ENCODE measurements at places on chromosomes 4 and X.

DNA sequence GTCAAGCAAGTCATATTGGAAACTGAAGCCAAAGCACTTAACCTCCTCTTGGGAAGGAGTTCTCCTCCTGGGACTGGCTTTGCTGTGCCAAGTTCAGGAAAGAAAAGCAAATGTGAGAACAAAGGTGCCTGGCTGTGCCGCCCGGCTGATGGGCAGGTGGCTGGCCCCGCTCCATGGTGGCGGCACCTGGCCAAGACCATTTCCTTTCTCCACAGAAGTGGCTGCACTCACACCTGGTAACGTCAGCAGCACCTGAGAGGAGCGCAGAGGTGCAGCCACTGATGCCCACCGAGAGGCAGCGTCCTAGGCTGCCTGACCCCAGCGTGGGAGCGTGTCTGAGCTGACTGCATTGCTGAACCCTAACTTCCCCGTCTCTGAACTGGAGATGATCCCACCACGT lies 54.3 kb downstream of the DCTD start:
- no peaks in the 10 kb centered on the region for H3K27me3 ChIP-seq
- H3K4me1 ChIP-seq = no peaks in the 10 kb centered on the region
- no peak overlapping the region for H3K4me3 ChIP-seq
- H3K27ac ChIP-seq = no peak overlapping the region

DNA sequence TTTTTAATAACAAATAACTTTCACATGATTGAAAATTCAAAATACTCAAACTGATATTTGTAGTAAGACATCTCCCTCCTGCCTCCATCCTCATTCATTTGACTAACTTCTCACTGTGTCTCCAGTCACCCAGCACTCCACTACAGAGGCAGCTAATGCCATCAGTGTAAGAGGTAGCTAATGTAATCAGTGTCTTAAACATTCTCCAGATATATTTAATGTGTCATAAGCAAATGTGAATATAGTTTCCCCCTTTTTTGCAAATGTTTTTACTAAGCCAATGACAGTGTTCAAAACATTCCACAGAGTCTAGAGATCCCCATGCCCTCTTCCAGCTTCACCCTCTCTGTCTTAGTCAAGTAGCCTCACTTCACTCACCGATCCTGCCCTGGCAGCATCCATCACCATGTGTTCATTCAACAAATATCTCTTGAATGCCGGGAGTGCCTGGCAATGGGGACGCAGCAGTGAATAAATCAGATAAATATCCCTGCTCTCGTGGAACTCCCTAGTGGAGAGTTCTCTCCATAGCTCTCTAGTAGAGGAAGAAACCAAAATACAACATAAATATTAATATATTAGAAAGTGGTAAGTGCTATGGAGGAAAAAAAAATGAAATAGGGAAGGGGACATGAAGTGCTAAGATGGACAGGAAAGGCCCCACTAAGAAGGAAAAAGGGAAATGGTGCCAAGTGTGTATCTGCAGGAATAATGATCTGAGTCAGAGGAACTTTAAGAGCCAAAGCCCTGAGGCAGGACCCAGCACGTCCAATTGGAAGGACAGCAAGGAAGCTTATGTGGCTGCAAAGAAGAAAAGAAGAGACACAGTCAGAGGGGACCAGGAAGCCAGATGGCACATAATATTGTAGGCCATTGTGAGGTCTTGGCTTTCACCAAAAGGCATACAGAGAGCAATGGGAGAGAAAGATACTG lies 18.7 kb downstream of the SCFD2 start:
- H3K27me3 ChIP-seq = no peaks in the 10 kb centered on the region
- H3K27ac ChIP-seq = no peak overlapping the region
- no peak for DNase-seq
- H3K4me3 ChIP-seq = no peak overlapping the region

GRCh38 chr4:98181809-98182208 lies 38.5 kb upstream of the STPG2 start:
- no peak overlapping the region for H3K4me3 ChIP-seq
- H3K36me3 ChIP-seq = no peaks in the 10 kb centered on the region
- no peak for DNase-seq
- no peaks in the 10 kb centered on the region for H3K27me3 ChIP-seq

- H3K4me1 ChIP-seq = no peaks in the 10 kb centered on the region
- no peak overlapping the region for H3K4me3 ChIP-seq
- no peak for DNase-seq
- no peak overlapping the region for H3K27ac ChIP-seq
- no peaks in the 10 kb centered on the region for H3K36me3 ChIP-seq
- no peaks in the 10 kb centered on the region for H3K27me3 ChIP-seq
Measured at GRCh38 chr4:5184606-5185005, 133.3 kb downstream of the STK32B start.

DNA sequence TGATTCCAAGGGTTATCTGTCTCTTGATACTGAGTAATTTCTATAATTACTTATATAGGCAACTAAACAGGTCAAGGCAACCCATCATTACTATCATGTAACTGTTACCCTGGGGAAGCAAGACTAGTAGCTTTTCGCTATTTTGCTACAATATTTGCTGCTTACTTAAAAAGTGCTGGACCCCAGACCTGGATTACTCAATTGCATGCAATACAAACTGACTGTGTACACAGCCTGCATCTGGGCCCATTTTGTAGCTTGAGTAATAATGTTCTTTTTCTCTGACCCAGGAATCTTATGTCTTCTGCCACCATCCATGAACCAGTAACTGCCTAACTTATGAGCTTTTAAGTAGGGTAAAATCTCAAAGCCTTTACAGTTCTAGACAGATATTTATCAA lies 53.4 kb downstream of the CNOT6L start:
- no peaks in the 10 kb centered on the region for H3K27me3 ChIP-seq
- no peaks in the 10 kb centered on the region for H3K4me1 ChIP-seq
- H3K36me3 ChIP-seq = peaks cover 9% of the 10 kb centered on the region

DNA sequence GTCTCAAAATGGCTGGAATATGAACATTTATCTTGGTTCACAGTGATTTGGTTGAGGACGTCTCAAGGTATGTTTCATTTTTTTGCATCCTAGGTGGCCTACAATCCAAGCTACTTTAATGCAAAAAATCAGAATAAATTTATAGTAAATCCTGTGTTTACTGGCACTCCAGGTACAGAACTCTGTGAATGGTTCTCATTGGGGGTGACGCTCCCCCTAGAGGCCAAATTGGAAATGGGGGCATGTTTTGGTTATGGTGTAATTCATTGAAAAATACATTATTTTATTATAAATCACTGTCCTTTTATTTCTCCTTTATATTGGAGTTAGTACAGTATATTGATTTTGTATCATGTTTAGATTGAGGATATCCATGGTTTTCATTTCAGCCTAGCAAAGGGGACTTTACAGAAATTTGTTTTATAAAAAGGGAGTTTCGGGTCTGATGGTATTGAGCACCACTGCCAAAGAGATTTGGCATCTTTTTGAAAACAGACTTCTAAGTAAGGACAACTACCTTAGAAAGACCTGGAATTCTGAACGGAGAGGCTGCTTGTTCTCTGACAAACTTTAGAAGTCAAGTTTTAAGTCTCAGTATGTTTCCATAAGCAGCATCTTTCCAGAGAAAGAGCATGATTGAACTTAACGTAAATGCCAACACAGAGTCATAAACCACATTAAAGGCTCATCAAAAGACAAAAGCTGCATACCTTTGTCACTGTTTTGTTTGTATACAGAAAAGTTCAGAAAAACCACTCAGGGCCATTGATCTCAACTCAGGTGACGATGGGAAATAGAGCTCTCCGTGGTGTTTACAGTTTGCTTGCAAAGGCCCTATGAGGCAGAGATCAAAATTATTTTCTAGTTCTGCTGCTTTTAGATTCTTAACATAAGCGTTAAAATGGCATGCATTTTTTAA lies 19.4 kb downstream of the MTM1 start:
- H3K36me3 ChIP-seq = no peaks in the 10 kb centered on the region
- H3K27ac ChIP-seq = no peak overlapping the region
- no peak overlapping the region for H3K4me3 ChIP-seq
- H3K4me1 ChIP-seq = no peaks in the 10 kb centered on the region
- no peaks in the 10 kb centered on the region for H3K27me3 ChIP-seq

GRCh38 chr4:17066972-17067371 lies 168.5 kb upstream of the LDB2 start:
- H3K27me3 ChIP-seq = no peaks in the 10 kb centered on the region
- DNase-seq = no peak
- no peaks in the 10 kb centered on the region for H3K4me1 ChIP-seq
- H3K27ac ChIP-seq = no peak overlapping the region
- H3K4me3 ChIP-seq = no peak overlapping the region

Data from MM.1S (cell line).